ENCODE measurements at places on chromosomes 7 and 10. TPM values are rescaled to one million over a fixed set of nuclear protein-coding genes. Genes with fewer than 3 reads are reported as not detected.

DNA sequence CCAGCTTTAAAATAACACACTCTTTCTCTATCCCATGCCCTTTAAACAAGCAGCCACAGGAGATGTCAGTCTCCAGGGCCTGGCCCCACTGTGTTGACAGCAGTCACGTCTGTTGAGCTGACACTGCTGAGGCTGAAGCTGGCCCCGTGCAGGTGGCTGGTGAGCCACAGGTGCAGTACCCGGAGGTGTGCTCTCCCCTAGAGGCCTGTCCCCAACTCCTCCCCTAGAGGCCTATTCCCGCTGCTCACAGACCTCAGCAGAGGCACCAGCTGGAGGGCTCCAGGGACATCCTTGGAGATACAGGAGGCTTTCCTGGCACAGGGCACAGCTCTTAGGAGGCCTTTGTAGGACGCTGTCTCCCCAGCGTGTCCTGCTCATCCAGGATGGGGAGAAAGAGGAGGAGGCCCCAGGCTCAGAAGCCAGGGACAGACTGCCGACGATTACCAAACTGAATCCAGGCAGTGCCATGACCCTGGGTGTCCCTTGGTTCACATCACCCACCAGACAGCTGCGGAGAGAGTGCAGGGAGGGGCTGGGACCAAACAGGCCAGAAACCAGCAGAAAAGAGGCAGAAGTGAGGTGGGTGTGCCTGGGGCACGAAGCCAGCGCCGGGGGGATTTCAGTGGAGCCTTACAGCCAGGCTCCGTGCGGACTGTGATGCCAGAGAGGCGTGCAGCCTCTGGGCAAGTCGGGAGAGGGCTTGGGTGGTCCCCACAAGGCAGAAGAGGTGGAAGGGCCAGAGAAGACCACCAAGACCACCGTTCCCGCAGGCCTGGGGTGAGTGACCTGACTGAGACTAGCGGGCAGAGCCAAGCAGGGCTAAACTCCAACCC lies 18.5 kb upstream of the TTYH3 start:
- no peak for DNase-seq

- DNase-seq: no peak
Measured at GRCh38 chr7:37035631-37036030, 311.3 kb upstream of the AOAH start.

DNA sequence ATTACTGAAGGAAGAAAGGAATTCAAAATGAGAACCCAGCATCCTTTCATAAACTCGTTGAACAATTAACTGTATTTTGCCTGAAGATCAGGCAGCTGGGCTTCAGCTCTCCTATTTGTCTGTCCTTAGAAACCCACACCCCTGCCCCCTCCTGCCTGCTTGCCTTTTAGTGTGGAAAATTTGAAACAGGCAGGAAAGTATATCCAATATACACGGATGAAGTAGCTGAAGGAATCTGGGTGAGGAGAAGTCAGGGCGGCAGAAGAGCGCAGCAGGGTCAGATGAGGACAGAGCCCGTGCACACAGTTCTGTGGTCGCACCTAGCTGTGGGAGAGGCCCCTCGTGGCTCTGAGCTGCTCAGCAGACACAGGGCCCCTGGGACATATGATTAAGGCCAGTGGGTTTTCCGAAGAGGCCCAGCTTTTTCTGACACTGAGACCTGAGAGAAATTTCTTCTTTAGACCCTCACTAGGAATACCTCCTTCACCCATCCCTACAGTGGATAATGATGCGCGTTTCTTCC lies 87.9 kb downstream of the ACTR3B start:
- DNase-seq: no peak

DNA sequence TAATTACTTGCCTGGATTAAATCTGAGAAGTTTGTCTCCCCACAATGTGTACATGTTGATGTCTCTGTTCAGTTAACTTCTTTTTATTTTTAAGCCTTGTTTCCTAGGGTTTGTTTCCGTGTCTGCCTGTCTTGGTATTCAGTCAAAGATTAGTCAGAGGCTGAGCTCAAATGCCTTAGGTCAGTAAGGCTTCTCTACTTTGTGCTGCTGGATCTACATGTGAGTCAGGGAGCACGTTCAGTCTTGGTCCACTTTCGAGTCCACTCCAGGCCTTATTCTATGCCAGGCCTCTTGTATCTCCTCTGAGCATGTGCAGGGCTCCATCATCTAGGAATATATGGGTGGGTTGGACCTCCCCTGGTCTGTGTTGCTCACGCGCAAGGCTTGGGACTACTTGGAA lies 93.3 kb upstream of the FZD8 start:
- DNase-seq: no peak

GRCh38 chr10:11219431-11219830 lies 201.8 kb downstream of the CELF2 start:
- DNase-seq: no peak

SYNPO2L gene
- 290 TPM for total RNA-seq

DNA sequence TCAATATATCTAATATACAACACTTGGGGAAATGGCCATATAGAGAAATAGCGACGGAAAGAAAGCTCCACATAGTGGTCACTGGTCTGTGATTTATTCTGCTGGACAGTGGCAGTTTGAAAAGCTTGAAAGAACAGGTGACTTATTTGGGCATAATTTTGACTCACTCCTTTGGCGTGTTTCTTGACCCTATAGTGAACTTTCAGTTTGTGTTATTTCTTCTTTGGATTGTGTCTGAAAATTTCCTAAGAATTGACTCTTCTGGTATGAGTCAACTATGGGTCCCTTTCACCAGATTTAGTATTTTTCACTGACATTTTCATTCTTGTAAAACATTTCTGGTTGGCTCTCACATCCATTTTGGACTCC lies 25.8 kb upstream of the IMMP2L start:
- no peak for DNase-seq

GRCh38 chr10:48324580-48324979 lies 18.1 kb downstream of the MAPK8 start:
- no peak for DNase-seq

DNA sequence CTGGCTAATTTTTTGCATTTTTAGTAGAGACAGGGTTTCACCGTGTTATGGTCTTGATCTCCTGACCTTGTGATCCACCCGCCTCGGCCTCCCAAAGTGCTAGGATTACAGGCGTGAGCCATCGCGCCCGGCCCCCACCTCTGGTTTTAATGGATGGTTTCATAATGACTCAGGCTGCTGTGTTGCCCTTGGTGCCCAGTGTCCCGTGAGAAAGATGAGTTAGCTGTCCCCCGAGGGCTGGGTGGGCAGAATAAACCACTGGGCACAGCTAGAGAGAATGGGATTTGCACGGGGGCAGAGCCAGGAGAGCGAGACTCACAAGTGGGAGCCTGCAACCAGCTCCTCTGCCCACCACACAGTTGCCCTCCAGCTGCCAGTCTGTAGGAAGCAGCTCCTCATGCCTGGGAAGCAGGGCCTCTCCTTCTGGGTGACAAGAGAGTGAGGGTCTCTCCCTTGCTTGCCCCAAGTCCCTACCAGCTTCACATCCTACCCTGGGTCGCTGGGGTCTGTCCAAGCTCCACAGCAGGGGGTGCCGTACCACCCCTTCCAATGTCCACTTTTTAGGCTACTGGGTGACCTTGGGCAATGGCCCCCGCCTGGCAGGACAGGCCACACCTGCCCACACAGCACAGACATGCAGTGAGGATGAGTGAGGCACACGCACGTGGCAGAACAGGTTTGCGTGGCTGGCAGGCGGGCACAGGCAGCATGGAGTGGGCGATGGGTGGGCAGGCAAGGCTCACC lies 16.1 kb upstream of the NDST2 start:
- DNase-seq: no peak

GRCh38 chr10:27743877-27744801 lies 1.5 kb downstream of the MKX start:
- peak; percentile 15 for DNase-seq

MSS51 gene
- 5.9 TPM for total RNA-seq

- DNase-seq: no peak
Measured at GRCh38 chr7:33562996-33563395, 342.3 kb upstream of the BMPER start.

- peak; percentile 81 for DNase-seq
Measured at GRCh38 chr10:98361131-98362025, 53.6 kb downstream of the PYROXD2 start.

DNA sequence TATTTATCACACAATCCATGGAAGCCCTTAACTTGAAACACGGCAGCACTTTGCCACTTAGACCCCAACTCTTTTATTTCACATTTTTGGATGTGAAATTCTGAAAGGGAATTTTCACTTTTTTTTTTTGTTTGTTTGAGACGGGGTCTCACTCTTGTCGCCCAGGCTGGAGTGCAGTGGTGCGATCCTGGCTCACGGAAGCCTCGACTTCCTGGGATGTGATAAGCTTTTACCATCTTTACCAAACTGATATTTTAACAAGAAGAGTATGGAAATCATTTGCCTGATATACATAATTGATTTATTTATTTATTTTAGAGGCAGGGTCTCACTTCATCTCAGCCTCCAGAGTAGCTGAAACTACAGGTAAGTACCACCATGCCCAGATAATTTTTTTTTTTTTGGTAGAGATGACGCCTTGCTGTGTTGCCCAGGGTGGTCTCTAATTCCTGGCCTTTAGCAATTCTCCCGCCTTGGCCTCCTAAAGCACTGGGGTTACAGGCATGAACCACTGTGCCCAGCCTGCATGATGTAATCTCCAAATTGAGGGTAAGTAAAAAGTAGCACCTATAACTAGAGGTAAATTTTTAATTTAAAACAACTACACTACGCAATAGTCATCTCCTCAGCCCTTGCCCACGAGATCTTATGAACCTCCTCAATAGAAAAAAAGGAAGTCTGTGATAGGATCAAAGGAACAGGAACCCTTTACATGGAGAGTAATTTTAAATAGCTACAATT lies 180.7 kb upstream of the KLF14 start:
- no peak for DNase-seq

DNA sequence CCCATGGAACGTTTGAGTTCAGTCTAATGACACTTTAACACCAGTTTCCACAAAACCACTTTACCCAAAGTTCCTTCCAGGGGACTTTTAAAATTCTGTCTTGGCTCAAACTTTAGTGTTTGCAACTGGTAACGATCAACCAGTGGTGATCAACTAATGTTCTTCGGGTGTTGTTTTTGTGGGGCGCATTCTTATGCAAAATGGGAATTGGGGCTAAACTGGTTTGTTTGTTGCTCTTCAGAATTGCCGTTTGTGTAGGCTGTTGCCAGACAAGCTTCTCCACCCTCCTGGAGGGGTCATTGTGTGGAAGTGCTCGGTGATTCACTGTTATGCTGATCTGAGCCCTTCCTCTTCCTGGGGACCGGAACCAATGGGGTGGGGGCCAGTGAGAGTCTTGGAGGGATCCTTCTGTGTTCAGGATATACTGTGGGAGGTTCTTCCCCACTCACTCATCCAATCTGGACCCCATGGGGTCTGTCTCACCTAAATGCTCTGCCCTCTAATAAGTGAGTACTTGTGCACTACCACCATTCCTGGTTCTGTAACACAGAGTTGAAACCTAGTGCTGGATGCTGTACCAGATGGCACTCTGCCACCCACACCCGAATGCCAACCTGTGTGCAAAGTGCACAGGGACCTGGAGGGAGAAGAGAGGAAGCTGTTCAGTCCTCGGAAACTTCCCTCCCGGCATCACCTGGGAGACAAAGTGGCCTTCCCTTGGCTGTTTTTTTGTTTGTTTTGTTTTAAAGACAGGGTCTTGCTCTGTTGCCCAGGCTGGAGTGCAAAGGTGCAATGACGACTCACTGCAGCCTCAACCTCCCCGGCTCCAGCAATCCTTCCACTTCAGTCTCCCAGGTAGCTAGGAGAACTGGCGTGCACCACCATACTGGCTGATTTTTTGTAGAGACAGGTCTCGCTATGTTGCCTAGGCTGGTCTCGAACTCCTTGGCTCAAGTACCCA lies 2.1 kb downstream of the NFE2L3 start:
- no peak for DNase-seq

- DNase-seq: peak; percentile 68
Measured at GRCh38 chr7:44347546-44348114, 22.2 kb upstream of the CAMK2B start.

DNA sequence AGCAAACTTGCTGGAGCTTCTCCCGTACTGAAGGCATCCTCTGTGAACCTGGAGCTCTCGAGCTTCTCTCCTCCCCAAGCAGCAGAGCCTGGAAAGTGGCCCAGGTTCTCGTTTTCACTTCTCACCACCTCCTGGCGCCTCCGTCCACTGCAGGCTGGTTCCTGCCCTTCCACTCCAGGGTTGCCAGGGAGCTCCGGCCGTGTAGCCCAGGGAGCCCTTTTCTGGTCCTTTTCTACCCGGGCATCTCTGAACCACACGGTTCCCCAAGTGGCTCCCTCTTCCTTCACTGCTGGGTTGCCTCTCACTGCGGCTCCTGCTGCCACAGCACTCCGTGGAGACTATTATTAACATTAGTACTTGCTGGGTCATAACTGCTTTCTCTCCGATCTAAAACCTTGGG lies 208.6 kb upstream of the PPP2R2D start:
- DNase-seq: no peak
